Activated T-helper 1 cell treated with anti-CD3 and anti-CD28 coated beads, Interleukin-2, amount 50 U/mL, for 16 hours (primary cell): ENCODE measurements at places on chromosomes 13 and 19.

DNA sequence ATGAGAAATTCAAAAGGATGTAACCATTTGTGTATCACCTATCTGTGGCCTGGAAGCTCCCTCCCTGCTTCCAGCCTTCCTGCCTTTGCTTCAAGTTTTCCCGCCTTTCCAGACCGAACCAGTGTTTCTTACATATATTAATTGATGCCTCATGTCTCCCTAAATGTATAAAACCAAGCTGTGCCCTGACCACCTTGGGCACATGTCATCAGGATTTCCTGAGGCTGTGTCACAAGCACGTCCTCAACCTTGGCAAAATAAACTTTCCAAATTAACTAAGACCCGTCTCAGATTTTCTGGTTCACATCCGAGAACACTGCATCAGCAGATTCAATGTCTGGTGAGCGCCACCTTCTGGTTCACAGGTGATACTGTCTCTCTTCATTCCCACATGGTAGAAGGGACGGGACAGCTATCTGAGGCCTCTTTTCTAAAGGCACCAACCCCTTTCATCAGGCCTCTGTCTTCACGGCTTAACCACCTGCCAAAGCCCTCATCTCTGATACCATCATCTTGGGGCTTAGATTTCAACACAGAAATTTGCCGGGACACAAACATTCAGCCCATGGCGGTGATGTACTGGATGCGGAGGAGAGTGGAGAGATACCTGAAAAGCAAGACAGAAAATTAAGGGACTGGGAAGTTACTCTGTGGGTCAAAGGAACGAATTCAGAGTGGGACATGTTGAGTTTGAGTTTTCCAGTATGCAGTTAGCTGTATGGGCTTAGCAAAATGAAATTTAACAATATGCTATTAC is 58.7 kb upstream of the PABPC3 start:
- no peak for DNase-seq

DNA sequence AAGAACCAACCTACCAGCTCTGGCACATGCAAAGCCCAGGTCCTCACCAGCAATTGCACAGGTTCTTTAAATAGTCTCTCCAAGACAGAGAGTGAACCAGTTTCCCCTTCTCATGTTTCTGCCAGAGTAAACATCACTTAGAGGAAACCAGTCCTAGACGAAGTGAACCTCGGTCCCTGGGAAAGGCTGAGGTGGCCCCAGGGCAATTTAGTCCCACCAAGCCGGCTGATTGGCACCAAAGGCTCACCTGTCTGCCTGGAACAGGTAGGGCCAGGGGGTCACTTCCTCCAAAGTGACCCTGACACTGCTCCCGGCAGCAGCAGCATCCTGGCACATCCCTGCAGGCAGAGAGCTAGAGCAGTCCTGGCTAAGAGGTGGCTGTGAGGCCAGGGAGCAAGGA is 122.9 kb upstream of the ZNF507 start:
- no peak for DNase-seq

DNA sequence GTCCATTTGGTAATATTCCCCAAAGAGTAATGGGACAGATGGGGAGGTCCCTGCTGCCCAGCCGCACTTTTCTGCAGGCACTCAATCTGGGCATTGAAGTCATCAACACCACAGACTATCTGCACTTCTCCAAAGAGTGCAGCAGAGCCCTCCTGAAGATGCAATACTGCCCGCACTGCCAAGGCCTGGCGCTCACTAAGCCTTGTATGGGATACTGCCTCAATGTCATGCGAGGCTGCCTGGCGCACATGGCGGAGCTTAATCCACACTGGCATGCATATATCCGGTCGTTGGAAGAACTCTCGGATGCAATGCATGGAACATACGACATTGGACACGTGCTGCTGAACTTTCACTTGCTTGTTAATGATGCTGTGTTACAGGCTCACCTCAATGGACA is 295.0 kb downstream of the GPC5 start:
- no peak for DNase-seq

DNA sequence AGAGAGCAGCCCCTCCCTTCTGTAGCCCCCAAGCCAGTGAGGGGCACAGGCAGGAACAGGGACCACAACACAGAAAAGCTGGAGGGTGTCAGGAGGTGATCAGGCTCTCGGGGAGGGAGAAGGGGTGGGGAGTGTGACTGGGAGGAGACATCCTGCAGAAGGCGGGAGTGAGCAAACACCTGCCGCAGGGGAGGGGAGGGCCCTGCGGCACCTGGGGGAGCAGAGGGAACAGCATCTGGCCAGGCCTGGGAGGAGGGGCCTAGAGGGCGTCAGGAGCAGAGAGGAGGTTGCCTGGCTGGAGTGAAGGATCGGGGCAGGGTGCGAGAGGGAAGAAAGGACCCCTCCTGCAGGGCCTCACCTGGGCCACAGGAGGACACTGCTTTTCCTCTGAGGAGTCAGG is 4.2 kb downstream of the KLK3 start:
- DNase-seq: no peak
